ENCODE measurements at places on chromosomes 12 and 14.

- no peak for DNase-seq
Measured at GRCh38 chr12:12798480-12798879, 13.0 kb downstream of the APOLD1 start.

- DNase-seq: no peak
Measured at GRCh38 chr12:69024907-69025306, 91.9 kb upstream of the CPM start.

DNA sequence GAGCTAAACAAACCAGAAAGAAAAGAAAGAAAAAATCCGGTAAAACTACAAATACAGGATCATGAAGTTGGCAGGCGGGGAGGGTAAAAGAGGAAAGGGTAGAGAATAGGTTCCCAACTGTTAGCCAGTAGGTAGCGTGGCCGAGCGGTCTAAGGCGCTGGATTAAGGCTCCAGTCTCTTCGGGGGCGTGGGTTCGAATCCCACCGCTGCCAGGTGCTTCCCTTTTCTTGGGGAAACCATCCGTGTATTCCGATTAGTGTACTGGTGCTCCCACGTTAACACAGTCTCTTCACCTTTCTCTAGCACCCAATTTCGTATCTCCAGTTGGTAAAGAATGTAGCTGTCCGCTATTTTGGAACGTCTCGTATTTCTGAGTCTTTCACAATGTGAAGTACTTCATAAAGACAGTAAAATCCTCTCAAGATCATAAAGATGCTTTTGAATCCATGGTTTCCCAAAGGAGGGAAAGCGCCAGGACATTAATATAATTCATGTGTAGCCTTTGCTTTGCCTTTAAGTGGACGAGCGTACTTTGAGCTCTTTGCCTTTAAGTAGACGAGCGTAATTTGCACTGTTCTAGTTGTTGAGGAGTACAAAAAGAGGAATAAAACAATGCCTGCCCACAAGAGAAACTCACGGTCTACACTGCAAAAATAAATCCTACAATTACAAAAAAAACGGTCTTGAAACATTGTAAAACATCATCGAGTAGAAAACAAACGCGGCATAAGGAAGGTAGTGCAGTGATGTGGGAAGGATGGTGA is 19.0 kb upstream of the RNASE12 start:
- DNase-seq: peak; percentile 65

DNA sequence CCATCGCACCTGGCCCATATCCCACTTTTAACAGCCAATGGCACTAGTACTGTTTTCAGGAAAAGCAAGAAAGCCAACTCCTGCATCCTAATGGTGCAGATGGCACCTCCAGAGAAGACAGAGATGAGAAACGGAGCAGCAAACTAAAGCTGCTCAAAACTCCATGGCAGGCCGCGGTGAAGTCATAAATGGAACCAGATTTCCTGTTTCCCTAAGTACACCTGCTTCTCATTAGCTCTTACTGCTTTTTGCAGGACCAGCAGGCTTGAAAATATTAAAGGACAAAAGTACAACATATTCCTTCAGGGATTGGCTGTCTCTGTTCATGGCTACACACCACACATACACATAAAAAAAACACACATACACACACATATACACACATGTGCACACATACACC is 36.7 kb upstream of the LGALS3 start:
- no peak for DNase-seq

GRCh38 chr12:118189741-118190191 is 53.8 kb downstream of the PEBP1 start:
- peak; percentile 24 for DNase-seq

GRCh38 chr12:90079529-90080210 is 371.0 kb upstream of the ATP2B1 start:
- no peak for DNase-seq

DNA sequence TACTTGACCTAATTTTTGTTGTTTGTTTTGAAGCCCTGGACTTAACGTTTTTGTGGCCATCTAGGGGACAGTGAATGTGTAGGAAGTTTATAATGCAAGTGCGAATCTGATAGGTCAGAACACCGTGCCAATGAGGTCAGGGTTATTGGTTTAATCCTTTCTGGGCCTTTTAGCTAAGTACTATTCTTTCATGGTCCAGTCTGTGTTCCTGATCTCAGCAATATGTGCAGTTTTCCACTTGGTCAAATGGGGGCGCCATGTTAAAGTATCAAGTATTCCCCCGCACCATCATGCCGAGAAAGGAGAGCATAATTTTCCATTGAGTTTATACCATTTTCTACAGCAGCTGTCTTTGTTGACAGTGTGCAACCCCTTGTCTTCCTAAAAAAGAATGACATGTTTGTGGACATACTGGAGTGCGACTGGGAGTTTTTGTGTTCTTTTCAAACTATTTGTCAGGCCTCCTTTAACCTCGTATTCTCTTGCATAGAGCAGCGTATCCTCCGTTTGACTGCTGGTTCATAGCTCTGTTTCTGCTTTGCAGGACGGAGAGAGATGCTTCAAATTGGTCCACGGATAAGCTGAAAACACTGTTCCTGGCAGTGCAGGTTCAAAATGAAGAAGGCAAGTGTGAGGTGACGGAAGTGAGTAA is 1.3 kb downstream of the AHSA1 start:
- DNase-seq: peak; percentile 52

- DNase-seq: no peak
Measured at GRCh38 chr12:11204173-11204572, 17.4 kb upstream of the TAS2R42 start.

- DNase-seq: peak; percentile 65
Measured at GRCh38 chr12:1791104-1791841, 29.1 kb upstream of the LRTM2 start.

DNA sequence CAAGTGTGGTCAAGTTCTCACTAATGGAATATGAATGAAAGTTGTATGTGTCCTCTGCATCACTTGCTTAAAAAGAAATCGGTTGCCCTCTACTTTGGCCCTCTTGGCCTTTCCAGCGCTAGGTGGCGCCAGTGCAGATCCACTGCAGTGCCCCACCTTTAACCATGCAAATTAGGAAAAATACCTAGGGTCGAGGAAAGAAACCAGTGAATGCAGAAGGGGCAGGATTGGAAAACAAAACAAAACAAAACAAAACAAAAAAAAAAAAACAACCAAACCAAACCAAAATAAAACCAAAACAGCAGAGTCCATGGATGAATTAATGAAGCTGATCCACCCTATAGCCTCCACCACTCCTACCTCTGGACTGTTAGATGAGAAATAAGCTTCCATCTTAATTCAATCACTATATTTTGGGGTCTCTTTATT is 12.9 kb upstream of the NEMF start:
- DNase-seq: peak; percentile 24

DNA sequence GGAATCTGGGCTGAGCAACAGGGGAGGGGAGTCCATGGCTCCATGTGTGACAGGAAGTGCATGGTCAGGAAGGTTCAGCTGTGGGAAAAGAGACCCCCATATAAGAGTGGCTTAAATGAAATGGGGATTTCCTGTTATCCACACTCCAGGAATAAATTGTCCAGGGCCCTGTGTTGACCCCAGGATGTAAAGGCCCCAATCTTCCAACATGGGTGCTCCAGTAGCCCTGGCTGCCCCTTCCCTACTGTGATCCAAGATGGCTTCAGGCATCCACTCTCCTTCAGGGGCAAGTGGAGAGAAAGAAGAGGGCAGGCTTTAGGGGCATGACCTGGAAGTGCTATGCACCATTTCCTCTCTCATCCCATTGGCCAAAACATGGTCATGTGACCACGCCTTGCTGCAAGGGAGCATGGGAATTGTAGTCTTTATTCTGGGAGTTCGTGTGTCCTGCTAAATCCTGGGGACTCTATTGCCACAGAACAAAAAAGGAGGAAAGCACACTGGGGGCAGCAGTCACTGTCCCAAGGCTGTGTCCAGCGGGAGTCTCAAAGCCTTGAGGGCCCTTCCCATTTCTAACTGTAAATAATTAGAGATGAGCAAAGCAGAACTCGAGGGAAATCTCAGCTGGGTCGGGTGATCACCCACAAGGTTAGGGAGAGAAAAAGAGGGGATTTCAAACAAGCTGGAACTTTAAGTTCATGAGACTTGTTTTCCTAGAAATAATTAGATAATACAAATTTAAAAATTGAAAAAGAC is 289.2 kb downstream of the ADGRD1 start:
- DNase-seq: no peak

DNA sequence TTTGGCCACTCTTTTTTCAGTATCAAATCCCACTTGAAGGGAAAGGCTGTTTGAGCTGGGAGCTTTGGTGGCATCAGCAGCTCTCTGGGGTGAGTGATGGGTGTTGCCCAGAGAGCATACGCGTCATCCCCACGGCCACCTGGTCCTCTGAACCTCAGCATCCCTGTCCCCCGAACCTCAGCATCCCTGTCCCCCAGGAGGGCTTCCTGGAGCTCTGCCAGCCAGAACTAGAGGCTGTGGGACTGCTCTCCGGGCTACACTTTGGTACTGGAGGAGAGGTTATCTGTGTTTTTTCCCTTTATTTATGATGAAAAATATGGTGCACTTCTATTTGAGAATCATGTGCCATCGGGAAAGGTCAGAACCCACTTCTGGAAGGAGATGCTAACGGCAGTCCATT is 131.5 kb upstream of the RTL1 start:
- no peak for DNase-seq

GRCh38 chr14:100883789-100884101 is 19.8 kb downstream of the RTL1 start:
- DNase-seq: no peak

DNA sequence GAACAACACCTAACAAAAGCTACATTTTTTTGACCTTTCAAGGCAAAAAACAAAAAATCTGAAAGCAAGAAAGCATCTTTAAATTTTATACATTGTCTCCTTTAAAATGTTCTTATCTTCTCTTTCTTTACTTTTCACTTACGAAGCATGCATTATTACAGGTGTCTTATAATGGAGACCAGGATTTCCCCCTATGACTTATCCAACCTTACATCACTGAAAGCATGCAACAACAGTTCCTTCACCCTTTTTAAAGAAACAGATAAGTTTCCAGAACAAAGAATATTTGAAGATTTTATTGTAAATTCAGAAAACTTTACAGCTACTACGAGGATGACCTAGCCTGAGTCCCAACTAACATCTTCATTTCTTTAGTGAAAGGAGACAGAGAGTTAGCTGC is 277.2 kb downstream of the AKAP6 start:
- no peak for DNase-seq
